NCI-H748 treated with DMSO at 0.1 percent for 48 hours (cell line): ENCODE measurements at places on chromosomes 2 and 18.

GRCh38 chr2:226274143-226274542 lies 525.5 kb downstream of the IRS1 start:
- no peak for DNase-seq

DNA sequence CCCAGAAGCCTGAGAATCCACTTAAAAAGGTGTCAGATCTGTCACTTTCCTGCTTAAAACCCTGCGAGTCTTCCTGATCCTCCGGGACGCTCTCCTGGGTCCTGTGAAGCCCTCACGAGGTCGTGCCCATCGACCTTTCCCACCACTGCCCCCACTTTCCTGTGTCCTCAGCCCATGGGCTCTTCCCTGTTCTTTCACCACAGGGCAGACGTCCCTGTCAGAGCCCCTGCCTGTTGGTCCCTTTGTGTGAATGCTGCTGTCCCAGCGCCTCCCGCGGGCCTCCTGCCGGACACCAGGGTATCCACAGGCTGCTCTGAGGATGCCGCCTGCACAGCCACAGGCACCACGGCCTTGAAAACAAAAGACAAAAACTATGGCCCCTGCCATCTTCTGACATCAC lies 125.6 kb downstream of the TMEM18 start:
- no peak for DNase-seq

- DNase-seq: peak; percentile 19
These were observed 2.9 kb downstream of the CYP26B1 start for GRCh38 chr2:72144632-72145288.

DNA sequence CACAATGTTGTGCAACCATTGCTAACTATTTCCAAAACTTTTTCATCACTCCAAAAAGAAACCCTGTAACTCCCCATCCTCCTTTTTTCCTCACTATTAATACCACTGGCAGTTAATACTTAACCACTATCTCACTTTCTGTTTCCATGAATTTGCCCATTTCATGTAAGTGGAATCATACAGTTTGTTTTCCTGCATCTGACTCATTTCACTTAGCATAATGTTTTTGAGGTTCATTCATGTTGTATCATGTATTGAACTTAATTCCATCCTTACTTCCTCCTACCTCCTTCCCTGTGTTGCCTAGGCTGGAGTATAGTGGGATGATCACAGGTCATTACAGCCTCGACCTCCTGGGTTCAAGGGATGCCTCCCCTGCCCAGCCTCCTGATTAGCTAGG lies 68.3 kb downstream of the FAM117B start:
- DNase-seq: no peak

DNA sequence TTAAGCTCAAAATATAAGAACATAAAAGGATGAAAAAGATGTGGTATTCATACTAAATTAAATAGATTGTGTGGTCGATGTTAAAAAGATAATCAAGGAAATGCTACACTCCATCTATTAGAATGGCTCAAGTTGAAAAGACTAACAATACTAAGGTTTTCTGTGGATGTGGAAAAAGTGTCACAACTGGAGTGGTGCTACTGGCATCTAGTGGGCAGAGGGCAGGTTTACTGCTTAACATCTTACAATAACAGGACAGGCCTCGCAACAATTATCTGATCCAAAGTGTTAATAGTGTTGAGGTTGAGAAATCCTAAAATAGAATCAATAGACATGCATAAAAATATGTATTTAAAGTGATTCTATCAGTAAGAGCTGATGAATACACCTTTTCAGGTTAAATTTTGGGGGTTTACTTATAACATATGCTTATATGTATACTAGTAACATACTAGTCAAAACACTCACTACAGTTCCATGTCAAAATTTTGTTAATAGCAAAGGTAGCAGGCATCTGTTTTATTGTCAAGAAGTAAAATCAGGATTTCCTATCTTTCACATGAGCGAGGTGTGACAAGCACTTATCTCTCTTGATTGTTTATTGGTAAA lies 91.5 kb upstream of the TMEFF2 start:
- peak; percentile 71 for DNase-seq
